ENCODE measurements at places on chromosomes 12 and 14. TPM values are rescaled to one million over a fixed set of nuclear protein-coding genes. Genes with fewer than 3 reads are reported as not detected.

GRCh38 chr12:12392413-12392812 lies 35.5 kb downstream of the BORCS5 start:
- DNase-seq = no peak

GRCh38 chr12:25759752-25760151 lies 198.7 kb upstream of the RASSF8 start:
- no peak for DNase-seq

- DNase-seq = peak; percentile 39
Observed at GRCh38 chr14:50230701-50231474, 490 bp downstream of the SOS2 start.

- peak; percentile 26 for DNase-seq
Observed at GRCh38 chr12:56029166-56029519, 8.3 kb downstream of the IKZF4 start.

DNA sequence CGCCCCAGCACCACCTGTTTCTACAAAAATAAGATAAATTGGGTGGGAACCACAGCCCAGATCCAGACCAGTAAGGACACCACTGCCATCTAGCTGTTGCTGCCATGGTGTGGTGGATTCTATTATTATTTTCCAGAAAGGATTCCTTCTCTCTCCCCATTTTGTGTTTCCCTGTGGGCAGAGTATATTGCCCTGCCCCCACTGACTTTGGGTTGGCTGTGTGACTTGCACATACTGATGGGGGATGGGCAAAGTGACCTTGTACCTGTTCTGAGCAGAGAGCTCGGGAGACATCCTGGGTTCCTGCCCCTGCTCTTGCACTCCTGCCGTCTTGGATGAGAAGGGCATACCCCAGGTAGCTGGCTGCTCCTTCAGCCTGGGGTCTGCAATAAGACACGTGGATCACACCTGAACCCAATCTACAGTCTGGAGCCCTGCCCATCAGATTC lies 24.3 kb downstream of the MOAP1 start:
- DNase-seq = peak; percentile 6

DNA sequence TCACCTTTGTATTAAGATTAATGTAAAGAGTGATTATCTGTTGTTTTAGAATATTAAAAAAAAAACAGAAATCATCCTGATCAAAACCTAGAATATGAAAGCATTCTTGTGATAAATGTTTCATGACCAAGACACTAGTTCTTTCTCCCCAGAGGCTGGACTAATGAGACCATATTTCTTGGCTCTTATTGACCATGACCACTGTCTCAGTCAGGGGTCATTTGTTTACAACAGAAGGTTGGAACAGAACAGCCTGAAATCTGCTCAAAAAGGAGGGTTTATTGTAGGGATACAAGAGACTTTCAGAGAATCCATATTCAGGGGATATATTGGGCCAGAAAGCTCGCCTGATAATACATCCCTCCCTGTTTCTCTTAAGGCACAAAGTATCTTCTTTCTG lies 87.7 kb downstream of the TMEM30B start:
- DNase-seq = no peak

- DNase-seq = peak; percentile 76
Observed at GRCh38 chr12:1777798-1778197, 42.6 kb upstream of the LRTM2 start.

DNA sequence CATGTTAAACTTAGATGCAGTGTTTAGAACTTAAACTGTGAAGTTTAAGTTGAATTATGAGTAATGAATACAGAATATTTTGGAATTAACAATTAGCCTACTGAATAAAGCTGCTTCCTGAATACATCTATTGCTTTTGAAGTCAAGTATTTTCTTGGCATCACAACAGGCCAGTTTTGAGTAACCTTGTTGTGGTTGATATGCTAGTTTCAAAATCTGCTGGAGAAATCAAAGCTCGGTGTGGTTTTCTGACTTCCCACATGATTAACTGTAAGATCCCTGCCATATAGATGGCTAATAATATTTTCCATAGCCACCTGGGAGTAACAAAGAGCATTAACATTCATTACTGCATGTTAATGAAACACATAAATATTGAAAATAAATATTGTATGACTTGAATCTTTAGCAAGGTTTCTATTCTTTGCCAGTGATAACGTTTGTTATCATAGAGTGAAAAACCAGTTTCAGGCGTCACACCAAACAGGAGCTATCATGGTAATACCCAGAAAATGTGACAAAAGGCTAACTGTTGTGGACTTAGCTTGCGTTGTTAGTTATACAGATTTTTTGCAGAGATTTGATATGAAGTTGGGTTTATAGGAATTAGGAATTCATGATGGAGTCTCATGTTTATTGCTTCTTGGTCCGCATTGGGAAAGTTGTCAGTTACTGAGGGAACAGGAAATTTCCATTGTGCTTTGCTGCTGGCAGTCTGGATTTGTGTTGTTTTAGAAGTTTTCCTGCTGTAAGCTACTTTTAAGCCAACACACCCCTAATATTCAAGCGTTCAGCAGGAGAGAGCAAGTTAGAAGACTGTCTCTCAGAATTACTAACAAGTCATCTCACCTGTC lies 32.1 kb downstream of the PPFIBP1 start:
- peak; percentile 76 for DNase-seq

LGR5 gene
- 0.06 TPM for total RNA-seq

GLT1D1 gene
- not detected for total RNA-seq

GARIN6 gene
- total RNA-seq = not detected

ANO6 gene
- total RNA-seq = 49.4 TPM

B3GNT4 gene
- total RNA-seq = 0.06 TPM

PARP11 gene
- 3.8 TPM for total RNA-seq

PSMB5 gene
- total RNA-seq = 235 TPM

LMO3 gene
- 179 TPM for total RNA-seq

PAPLN gene
- 0.63 TPM for total RNA-seq
